Neural crest cell (in vitro differentiated cells): ENCODE measurements at places on chromosomes 4 and X. TPM values are rescaled to one million over a fixed set of nuclear protein-coding genes. Genes with fewer than 3 reads are reported as not detected.

GRCh38 chrX:115364670-115365069 lies 75.2 kb downstream of the LUZP4 start:
- DNase-seq = no peak

DNA sequence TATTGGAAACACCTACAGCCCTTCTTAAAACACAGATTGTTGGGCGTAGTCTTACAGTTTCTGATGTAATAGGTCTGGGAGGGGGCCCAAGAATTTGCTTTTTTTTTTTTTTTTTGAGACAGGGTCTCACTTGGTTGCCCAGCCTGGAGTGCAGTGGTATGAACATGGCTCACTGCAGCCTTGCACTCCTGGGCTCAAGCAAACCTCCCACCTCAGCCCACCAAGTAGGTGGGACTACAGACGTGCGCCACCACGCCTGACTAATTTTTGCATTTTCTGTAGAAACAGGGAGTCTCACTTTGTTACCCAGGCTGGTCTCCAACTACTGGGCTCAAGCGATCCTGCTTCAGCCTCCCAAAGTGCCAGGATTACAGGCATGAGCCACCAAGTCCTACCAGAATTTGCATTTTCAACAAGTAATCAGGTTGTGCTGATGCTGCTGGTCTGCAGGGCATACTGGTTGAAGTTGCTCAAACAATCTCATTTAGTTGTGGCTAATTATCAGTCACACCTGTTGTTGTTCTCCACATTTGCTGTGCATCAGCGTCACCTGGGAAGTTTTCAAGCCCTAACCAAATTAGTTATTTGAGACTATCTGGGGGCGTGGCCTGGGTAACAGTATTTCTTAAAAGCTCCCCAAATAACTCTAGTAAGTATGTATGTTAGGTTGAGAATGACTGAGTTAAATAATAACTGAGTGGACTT lies 14.0 kb downstream of the TMEM154 start:
- no peak for DNase-seq

GRCh38 chr4:152972821-152973628 lies 36.9 kb downstream of the FHDC1 start:
- no peak for DNase-seq

- DNase-seq = no peak
Measured at GRCh38 chr4:120314969-120315368, 248.3 kb upstream of the MAD2L1 start.

- peak; percentile 57 for DNase-seq
Measured at GRCh38 chr4:115851918-115852766, 738.7 kb upstream of the NDST4 start.

DNA sequence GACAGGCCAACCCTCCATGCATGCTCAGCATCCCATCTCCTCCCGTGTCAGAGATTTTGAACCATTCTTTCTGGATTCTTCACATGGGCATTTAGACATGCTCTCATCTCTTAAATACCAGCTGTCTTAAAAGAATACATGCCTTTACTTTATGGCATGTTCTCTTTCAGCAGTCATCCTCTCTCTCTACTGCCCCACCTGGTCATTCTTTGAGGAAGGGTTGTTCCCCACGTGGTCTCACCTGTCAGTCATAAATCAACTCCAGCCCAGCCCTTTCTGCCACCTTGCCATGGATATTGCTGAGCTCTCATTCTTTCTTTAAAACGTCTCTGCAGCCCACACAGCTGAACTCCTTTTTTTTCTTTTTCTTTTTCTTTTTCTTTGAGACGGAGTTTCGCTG lies 111.3 kb downstream of the ARHGAP10 start:
- DNase-seq = no peak

DNA sequence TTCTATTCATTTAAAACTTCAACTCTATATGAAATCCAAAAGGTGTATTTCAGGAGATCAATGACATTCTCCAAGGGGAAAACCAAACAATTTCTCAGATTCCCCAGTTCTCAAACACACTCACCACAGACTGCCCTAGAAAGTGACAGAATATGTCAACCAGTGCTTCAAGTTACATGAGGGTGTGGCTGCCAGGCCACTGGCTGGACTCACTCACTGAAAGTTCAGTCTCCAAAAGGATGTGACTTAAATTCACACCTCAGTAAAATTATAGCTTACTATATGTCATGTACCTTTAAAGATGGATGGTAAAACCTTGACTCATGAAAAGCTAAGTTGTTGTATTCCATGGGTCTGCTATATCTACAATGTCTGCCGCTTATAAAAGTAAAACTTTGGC lies 7.3 kb downstream of the INPP4B start:
- no peak for DNase-seq

DNA sequence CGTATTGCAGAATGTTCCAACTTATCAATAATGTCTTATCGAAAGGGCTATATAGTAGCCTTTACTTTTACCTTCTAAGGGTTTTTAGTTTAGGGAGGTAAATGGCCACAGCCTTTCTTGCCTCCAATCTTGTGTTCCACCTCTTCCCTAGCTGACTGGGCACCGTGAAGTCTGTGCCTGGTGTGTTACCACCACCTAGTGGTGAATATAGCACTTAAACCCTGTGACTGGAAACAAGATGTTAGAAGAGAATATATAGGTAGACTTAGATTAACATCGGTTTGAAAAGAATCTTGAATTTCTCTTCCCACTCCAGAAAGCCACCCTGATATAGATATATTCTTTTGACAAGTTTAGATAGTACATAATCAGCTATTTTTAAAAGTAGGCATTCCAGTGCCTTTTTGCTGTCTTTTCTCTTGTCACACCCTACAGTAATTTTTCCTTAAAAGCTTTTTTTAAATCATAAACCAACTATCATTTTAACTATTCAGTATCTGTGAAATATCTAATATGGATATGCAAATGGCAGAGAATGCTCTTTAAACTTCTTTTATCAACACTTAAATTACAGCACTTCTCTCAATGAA lies 27.8 kb upstream of the ADH7 start:
- peak; percentile 25 for DNase-seq

P2RY8 gene
- total RNA-seq = not detected in 2 replicates

SPARCL1 gene
- 7.8 and 8.6 TPM in 2 replicates for total RNA-seq

TRIM75 gene
- not detected in 2 replicates for total RNA-seq
